Activated CD4-positive, alpha-beta T cell treated with anti-CD3 and anti-CD28 coated beads, Interleukin-2, Interleukin-4, amounts not matched to agents 100 ng/mL and 50 ng/mL, durations not matched to agents 16 hours and 8 hours (primary cell): ENCODE measurements at places on chromosomes 12 and 14.

DNA sequence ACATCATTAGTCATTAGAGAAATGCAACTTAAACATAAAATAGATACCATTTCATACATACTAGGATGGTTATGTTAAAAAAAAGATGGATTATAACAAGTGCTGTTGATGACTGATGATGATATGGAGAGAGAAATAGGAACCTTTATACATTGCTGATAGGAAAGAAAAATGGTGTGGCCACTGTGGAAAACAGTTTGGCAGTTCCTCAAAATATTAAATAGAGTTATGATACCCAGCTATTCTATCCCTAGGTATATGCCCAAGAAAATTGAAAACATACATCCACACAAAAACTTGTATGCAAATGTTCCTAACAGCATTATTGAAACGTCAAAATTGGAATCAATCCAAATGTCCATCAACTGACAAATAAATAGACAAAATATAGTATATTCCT is 170.1 kb downstream of the ADAMTS20 start:
- DNase-seq: no peak

DNA sequence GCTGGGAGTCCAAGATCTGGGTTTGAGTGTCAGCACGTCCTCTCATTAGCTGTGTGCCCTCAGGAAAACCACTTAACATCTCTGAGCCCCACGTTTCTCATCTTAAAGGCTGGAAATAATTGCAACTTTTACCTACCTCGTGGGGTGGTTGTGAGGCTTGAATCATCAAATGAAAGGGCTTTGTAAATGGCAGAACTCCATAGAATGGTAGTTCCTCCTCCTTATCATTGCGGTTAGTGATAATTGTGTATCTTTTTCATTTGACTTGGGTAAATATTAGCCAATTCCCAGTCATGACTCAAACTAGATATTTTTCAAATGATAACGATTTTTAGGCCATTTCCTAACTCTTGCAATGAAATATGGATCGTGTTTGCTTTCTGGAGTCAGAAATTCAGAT is 205.5 kb downstream of the CHST11 start:
- no peak for DNase-seq

DNA sequence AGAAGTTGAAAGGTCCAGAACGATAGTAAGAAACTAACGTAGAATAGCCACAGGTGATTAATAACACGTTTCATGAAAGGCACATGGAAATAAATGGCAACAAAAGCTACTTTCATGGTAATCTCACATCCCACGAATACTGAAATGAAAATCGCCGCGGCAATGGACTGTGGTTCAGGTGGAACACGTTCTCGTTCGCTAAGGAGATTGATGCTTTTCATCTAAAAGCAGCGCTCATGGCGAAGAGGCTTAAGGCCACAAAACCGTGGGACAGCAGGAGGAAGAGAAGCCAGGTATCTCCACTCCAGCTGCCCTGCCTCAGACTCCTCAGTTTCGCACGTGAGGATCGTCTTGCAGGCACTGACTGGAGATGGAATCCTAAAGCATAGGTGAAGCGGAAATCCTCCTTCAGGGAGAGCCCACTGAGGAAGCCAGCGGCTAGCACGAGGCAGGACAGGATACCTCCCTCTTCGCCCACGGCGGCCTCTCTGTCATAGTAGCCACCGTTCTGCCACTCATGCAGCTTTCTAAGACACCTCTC is 696 bp upstream of the GPHN start:
- DNase-seq: no peak

DNA sequence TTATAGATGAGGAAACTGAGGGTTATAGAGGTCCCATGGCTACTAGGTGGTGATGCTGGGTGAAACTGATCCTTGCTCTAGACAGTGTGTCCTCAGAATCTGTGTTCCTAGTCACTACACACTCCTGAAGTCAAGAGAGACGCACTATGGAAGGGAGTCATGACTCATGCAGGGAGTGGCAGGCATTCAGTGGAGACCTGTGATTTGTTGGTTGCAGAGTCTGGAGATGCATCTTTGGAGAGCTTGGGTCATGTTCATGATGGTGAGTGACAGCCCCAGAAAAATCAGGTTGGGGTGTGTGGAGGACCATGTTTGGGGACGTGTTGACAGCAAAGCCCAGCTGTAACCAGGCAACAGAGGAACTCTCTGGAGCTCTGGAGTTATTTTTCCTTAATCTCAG is 38.0 kb upstream of the FBXO21 start:
- DNase-seq: no peak

DNA sequence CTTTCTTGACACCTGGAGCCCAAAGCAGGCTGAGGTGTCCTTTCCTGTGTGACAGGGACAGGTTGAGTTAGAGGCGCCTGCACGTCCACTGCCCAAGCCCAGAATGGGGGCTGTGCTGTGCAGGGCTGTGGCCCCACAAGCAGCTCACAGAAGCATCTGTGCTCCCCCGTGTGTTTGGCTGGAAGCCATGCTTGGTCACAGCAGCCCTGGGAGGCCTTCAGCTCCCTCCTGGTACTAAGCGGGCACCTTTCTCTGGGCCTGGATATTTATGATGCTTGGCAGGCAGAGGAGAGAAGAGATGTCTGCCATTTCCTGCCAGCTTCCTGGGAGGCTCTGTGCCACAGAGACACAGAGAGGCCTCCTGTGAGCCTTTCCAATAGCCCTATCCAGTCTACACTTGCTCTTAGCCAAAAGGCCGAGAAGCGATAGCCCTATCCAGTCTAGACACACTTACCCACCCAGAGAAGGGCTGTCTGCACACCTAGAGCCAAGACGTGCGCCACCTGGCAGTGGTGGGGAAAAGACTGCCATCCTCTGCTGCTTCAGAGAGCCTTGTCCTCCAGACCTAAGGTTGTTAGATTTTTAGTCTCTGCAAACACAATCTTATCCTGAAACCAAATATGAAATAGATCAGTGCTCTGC is 117.4 kb downstream of the GCH1 start:
- DNase-seq: no peak

GRCh38 chr12:88361493-88361892 is 218.8 kb downstream of the KITLG start:
- no peak for DNase-seq

- DNase-seq: no peak
These were observed 2.8 kb upstream of the CCDC196 start for GRCh38 chr14:66483322-66483721.

DNA sequence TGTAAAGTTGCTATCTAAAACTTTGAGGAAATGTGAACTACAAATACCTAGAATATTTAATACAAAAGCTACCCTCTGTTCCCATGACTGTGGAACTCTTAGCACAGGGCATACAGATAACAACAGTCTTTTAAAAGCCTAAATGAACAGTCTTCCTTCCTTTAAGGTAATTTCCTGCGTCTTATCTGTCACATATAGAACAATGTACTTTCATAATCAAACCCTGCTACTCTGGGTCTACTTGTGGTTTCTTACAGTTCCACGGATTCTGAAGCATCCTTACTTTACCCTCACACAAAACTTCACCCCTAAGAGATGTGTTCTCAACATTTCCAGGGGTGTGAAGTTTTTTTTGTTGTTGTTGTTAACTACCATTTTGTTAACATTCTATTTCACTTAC is 5.1 kb downstream of the PKP2 start:
- no peak for DNase-seq

GRCh38 chr12:7868391-7868790 is 4.3 kb downstream of the SLC2A14 start:
- DNase-seq: no peak

DNA sequence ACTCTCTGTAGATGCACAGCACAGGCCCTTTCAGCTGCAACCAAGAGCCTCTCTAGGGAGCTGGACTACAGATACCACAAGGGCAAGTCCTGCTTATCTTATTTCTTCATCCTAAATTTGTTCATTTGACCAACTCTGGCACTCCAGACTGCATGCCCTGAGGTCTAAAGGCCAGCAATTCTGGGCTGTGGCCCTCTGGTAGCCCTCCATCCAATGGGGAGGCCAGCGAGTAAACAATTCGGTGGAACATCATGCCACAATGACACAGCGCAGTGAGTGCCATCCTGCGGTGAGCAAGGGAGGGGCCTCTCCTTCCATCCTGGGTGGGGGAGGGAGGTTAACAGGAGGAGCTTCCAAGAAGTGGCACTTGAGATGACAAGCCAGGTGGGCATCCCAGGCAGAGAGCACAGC is 652 bp upstream of the SELPLG start:
- peak; percentile 90 for DNase-seq
